ENCODE measurements at places on chromosomes 12 and 14.

GRCh38 chr14:65277580-65278270, 134.8 kb upstream of the FUT8 start:
- no peak for DNase-seq

- peak; percentile 94 for DNase-seq
These were observed 99.6 kb downstream of the DYRK2 start for GRCh38 chr12:67747869-67748742.

DNA sequence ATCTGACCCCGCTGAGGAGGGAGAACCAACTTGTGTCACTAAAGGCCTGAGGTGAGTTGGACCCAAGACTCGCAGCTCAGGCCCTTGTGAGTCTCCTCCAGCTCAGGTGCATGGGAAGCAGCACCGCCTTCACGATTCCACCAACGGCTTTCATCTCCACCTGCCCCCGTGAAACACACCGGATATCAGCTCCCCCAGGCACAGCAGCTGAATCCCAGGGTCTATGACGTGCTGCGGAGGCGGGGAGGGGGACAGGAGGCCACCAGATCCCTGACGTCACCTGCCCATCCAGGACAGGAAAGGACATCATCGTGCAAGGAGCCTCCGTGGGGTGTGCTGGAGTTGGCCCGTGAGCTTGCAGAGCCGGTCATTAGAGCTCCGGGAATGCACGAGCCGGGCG, 18.5 kb upstream of the SFSWAP start:
- DNase-seq: no peak

DNA sequence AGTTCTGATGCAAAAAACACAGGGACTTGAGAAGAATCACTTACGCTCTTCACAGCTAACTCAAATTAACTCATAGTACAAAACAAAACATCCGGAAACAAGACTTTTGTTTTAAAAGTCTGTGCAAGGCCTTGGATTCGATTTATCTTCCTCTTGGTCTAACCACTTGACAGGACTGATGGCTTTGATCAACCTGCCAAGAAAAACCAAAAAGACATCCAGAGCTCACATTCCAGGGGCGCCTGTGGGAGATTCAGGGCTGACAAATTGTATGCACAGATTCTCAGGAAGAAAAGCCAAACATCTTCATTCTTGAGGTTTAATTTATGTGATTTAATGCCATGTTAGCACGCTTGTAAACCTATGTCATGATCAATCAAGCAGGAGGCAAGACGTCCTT, 129.1 kb upstream of the TMCC3 start:
- peak; percentile 64 for DNase-seq

DNA sequence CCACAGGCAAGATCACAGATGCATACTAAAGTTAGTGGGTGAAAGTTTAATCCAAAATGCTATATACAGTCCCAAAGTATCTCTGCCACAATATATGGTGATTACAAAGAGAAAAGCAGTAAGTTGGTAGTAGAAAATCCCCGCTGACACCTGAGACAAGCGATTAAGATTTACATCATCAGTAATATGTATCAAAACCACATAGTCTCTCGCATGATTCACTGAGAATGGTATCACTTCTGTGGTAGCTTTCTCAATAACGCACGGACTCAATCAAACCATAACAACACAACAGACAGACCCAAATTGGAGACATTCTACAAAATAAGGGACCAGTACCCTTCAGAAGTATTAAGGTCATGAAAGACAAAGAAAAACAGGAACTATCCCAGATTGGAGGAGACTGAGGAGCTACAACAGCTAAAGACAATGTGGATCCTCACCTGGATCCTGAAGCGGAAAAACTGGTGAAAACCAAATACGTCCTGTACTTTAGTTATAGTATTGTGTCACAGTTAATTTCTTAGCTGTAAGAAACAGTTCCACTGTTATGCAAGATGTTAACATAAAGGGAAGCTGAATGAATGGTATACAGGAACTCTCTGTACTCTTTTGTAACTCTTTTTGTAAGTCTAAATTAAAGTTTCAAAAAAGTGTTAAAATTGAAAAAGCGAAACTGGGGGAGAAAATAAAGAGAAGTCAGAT, 51.0 kb downstream of the SPTLC2 start:
- peak; percentile 15 for DNase-seq

DNA sequence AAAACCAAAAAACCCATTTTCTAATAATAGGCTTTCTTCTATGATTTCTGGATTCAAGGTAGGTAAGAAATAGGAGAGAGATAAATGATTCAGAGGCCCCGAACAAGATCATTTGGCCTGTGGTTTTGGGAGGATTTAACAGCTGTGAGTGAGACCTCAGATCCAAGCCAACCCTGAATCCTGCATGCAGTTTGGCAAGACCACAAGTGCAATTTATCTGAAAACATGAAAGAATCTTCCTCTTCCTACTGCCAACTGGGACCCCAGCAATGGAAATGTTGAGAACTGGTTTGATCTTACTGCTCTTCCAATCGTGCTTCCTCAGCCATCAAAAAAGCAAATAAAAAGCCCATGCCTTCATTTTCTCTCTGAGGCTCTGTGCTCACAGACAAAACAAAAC, 519.7 kb upstream of the TBX3 start:
- DNase-seq: peak; percentile 46

- no peak for DNase-seq
These were observed 9.2 kb downstream of the PLBD1 start for GRCh38 chr12:14558473-14558959.

DNA sequence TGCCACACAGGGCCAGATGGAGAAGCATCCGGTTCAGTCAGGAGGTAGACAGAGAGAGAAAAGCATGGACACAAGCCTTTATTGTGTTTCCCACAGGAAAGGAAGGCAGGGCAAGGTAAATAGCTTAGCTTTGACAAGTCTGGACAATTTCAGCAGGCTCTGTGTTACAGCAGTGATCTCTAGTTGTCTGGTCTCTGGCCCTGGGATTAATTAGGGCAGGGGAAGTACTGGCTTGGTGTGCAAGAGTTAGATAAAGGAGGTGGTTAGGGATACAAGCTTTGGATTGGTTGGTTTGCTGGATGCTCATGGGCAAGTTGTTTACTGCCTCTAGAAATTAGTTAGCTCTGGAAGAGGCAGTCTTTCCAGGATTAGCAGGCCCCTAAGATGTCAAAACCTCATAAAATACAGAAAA, 15.1 kb upstream of the NGDN start:
- DNase-seq: no peak

DNA sequence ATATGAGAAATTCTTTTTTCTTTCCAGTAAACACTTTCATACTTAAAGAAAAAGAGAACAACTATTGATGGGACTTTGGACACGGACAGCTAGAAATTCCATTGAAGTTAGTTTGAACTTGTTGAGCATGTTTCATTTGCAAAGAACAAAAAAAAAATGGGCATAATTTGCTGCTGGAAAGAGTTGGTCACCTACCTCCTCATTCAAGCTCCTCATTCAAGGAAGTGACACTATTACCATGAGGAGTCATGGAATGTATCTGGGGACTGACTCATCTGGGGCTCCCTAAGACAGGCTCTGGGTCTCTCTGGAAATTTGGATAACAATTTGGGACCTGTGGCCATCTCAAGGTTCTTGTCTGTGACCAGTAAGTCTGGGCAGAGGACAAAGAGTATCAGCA, 50.4 kb downstream of the KICS2 start:
- peak; percentile 95 for DNase-seq

GRCh38 chr12:65539023-65539422, 260.5 kb downstream of the MSRB3 start:
- no peak for DNase-seq

GRCh38 chr14:85125291-85125670, 404.7 kb upstream of the FLRT2 start:
- DNase-seq: no peak

DNA sequence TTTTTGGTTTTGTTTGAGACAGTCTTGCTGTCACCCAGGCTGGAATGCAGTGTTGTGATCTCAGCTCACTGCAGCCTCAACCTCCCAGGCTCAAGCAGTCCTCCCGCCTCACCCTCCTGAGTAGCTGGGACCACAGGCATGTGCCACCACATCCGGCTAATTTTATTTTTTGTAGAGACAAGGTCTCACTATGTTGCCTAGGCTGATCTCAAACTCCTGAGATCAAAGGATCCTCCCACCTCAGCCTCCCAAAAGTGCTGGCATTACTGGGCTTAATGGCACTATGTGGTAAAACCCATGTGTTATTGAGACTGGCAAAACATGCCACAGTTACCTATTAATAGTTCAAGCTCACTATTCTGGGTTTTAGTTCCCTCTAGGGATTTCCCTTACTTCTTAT, 51.2 kb upstream of the KCNH3 start:
- peak; percentile 80 for DNase-seq

DNA sequence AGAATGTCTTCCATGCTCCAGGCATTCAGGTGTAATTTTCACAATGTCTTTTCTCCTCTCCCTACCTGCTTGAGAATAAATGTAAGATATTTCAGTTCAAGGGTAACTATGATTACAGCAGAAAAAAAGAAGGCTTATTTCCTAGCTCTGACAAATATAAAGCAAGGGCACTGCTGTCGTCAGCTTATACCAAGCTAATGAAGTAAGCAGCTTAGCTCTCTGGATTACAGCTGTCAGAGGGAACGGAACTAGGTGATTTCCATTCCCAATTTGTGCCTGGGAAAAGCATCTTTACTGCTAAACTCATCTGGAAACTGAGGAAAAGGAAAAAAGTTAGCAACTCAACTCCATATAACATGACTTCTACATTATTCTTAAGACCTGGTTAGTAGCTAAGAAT, 56.5 kb downstream of the ZFYVE26 start:
- no peak for DNase-seq

DNA sequence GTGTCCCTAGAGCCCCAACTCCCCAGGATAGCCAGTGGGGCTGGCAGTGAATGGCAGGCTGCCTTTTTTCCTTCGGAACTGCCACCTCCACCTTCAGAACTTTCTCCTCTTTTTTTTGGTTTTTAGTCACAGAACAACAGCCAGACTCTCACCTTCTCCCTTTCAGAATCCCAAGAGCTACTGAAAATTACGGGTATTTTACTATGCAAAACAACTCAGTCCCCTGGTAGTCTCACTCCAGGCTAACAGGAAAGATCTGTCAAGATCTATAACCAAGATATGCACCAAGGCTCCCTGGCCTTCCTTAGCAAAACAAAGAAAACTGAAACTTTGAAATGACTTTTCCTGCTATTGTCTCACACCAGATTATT, 12.5 kb downstream of the PLEKHG6 start:
- DNase-seq: no peak

DNA sequence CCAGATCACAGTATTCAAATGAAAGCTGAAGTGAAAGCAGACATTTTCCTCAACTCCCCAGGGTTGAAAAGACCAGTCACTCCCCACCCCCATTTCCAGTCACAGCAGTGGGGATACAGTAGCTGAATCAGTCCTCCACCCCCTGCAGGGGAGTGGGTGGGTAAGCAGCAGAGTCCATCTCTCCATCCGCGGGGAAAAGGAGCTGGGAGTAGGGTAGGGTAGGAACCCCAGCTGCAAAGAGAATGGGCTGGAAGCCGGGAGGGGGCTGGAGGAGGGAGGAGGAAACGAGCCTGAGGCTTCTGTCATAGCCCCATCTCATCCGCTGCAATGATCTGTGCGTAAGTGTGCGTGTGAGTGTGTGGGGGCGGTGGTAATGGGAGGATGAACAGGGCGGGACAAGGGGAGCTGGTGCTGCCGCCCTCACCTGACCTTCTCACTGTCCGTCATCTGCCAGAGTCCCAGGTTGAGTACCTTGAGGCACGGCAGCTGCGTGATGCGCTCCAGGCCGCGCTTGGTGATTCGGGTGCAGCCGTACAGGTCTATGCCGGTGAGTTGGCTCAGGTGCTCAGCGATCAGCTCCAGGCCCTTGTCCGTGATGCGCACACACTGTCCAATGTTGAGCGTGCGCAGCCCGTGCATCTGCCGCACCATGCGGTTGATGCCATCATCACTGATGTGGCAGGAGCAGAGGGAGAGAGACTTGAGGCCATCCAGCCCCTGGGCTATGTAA, 1.8 kb downstream of the FBXL14 start:
- peak; percentile 62 for DNase-seq

- DNase-seq: no peak
These were observed 44.6 kb upstream of the GCH1 start for GRCh38 chr14:54947230-54947629.

DNA sequence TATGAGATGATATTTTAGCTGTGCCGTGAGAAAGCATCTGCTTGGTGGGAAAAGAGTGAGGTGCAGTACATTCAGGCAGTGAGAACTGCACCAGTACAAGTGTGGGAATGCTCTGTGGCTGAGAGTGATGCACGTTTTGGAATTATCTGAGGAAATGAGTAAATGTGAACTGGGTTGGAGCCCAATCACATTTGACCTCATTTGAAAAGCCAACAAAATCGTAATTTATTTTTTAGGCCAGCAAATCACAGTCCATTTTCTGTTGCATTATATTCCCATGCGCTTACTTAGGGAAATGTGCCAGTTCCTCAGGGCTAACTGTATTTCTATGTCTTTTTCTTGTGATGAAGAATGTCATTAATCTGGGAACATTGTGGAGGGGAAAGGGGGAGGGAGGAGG, 77.3 kb downstream of the SNAPC1 start:
- peak; percentile 61 for DNase-seq

DNA sequence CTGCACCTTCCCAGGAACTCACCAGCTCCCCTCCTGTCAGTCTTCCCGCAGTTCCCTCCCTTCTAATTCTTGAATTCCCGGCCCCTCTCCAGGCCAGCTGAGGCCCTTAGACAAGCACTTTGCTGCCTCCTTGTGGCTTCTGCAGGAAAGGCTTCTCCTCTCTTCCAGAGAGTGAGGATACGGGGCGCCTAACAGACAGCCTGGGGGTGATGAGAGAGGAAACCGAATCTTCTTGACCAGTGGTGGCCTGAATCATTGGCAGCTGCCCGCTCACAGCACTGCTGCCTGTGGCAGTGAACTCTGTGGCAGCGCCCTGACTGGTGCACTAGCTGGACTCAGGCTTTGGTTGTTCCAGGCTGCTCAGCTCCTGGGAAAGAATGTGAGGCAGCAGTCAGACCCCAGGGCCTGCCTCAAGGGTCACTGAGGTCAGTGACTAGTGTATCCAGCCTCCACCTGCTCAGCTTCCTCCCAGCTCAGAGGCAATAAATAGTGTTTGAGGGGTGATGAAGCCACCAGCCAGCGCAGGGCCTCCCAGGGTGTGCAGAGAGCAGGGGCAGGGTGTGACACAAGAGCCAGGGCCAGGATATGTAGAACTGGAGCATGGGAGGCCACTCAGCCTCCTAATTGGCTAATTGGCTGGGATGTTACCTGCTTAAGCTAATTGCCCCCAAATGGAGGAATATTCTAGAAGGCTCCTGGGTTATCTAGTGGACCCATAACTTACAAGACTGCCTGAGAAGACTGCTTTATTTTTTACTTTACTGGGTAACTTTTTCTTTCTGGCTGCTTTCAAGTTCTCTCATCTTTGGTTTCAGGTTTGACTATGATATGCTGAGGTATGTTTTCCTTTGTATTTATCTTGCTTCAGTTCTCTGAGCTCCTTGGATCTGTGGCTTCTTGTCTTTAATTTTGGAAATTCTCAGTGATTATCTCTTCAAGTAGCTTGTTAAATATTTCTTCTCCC, 12.9 kb upstream of the MCRS1 start:
- DNase-seq: peak; percentile 87

Data from HT1080 (cell line).